Foreskin keratinocyte (primary cell): ENCODE measurements at places on chromosomes 7 and 10.

DNA sequence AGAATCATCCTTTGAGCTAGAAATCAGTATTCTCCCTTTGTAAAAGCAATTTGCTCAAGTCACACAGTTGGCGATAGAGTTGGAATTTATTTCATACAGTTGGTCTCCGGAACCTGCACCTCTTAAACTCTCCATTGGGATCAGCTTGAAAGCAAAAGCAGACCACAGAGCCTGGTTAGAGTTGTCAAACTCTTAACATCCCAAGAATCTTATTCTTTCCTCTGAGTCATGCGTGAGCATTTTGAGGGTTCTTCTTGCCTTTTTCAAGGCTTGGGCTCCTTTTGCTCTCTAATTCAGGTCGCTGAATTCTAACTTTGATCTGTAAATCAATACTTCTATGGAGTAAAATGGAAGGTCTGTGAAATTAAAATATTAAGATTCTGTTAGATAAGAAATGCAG, 19.6 kb upstream of the SCIN start:
- DNase-seq: no peak

- DNase-seq: no peak
Observed at GRCh38 chr7:4711093-4711492, 29.0 kb downstream of the FOXK1 start.

GRCh38 chr10:4080225-4080805, 295.3 kb upstream of the KLF6 start:
- no peak for DNase-seq

GRCh38 chr10:44668336-44668735, 242.8 kb upstream of the TMEM72 start:
- no peak for DNase-seq

DNA sequence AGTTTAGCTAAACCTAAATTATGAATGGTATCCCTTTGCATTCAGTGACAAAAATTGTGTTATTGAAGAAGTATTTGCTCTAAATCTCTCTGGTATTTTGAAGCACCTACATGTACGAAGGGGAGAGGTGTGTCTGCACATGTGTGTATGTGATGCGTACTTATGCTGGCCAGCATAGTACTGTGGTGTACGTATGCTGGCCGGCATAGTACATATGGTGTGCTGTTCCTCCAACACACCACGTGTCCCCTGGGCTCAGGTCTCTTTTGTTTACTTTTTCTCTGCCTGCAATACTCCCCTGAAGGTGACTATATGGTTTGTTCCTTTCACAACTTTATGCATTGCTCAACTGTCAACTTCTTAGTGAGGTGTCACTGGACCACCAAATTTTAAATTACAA, 360.3 kb downstream of the CRPPA start:
- DNase-seq: no peak
